Frontal cortex (tissue), 4 donors: ENCODE measurements at places on chromosomes 7 and 10.

DNA sequence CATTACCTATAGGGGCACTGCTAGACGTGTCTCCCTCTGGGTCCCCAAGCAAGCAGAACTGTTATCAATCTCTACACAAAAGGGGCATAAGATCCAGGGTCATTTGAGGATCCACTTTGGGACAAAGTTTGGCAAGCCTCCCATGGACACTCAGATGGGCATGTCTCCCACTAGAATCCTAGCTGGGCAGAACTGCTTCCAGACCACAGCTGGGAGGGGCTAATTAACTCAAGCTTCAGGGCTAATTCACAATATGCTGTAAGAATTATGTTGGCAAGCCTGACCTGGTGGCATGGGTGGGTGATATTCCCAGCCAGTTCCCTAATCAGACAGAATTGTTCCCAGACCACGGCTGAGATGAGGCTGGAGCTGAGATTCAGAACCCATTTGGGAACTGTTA, 738.4 kb upstream of the FZD8 start:
- no peak for DNase-seq

DNA sequence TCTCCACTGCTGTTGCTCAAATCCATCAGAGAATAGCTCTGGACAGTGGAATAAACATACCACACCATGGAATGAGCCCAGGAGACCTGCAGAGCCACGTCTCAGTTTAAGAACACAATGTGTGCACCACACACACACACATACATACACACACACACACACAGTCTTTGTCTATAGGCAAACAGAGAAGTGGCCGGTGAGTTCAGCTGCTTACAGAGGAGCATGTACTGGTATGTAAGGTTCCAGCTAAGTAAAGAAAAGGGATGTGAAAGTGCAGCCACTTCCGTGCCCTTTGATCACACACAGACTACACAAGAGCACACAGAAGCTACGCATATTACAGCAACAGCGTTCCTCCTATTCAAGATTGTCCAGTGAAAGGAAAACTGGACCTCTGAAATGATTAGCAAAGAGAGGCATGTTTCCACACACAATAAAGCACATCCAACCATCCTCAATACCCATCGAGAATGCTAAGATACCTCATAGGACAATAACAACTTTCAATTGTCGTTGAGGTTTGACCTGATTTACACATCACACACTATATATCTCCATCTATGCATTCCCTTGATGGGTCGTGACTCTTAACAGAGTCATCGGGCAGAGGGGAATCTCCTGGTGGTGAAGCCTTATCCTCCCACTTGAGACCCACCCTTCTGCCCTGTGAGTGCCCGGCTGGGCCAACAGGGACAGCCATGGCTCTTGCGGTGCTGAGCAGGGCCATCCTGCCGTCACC, 23.6 kb downstream of the SLC35B4 start:
- no peak for DNase-seq

- DNase-seq = no peak
Observed at GRCh38 chr7:73706126-73707044, 13.1 kb downstream of the STX1A start.

- DNase-seq = no peak
Observed at GRCh38 chr7:153675131-153675530, 377.1 kb upstream of the DPP6 start.

GRCh38 chr7:70790215-70791073, 341.5 kb upstream of the GALNT17 start:
- DNase-seq = no peak

- DNase-seq = no peak
Observed at GRCh38 chr7:139566736-139567646, 43.5 kb downstream of the CLEC2L start.

GRCh38 chr10:122754491-122755235, 55.0 kb upstream of the C10orf120 start:
- DNase-seq = no peak

GRCh38 chr7:43137811-43138210, 25.4 kb downstream of the HECW1 start:
- no peak for DNase-seq

GRCh38 chr7:123096434-123096833, 100.9 kb upstream of the TAS2R16 start:
- DNase-seq = no peak

DNA sequence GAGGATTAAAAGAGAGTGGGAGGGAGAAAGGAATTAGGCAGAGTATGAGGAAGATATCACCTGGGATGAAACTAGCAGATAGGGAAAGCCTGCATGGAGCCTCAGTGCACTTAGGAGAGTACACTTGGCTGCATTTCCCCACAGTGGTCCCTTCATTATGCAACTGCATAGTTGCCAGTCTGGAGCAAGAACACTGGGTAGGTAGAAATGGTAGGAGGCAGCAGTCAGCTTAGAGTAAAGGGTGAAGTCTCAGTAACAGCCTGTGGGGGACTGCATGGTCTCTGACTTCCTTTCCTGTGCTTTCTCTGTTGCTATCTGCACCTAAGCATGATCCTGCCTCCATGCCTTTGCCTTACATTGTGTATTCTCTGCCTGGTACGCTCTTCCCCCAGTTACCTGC, 14.0 kb upstream of the PCGF5 start:
- DNase-seq = no peak

- no peak for DNase-seq
Observed at GRCh38 chr7:142777318-142777717, 6.5 kb downstream of the PRSS2 start.

GRCh38 chr10:29595636-29596225, 39.0 kb downstream of the SVIL start:
- no peak for DNase-seq

DNA sequence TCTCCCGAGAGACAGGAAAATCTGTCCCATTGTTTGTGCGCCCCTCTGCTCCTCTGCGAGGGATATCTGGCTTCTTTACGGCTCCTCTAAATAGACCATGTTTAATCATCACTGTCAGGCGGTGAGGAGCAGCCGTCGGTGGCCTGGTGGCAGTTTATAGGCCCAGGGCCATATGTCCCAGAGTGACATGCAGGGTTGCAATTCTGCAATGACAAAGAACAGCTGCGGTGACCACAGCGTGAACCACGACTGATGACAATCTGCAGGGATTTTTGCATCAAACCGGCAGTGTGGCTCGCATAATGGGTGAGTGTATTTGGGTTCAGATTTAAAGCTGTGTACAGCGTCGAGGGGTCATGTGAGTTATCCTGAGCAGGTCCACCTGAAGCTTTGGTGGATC, 41.5 kb downstream of the GATA3 start:
- no peak for DNase-seq

DNA sequence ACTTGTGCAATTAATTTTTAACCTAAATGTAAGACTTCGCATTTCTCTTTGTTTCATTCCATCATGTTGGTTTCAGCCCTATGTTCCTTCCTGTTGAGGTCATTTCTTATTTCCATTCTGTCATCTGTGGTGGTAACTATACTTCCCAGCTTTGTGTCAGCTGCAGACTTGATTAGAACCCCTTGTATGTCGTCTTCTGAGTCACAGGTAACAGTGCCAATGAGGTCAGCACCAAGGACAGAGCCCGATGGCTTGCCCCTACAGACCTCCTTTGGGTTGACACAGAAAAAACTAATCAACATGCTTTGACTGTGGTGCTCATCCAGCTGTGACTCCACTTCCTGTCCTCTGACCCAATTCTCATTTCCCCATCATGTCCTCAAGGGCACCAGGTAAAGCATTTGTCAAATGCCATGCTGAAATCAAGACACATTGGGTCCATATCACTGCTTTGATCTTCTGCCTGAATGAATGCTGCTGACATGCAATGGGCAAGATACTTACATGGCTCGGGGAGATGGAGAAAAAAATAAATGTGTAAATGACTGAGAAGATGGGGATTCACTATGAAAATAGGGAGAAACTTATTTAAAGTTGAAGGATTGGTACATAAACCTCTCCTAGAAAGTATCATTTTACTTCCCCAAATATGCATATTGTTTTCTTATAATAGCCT, 25.6 kb upstream of the CRTAC1 start:
- no peak for DNase-seq

DNA sequence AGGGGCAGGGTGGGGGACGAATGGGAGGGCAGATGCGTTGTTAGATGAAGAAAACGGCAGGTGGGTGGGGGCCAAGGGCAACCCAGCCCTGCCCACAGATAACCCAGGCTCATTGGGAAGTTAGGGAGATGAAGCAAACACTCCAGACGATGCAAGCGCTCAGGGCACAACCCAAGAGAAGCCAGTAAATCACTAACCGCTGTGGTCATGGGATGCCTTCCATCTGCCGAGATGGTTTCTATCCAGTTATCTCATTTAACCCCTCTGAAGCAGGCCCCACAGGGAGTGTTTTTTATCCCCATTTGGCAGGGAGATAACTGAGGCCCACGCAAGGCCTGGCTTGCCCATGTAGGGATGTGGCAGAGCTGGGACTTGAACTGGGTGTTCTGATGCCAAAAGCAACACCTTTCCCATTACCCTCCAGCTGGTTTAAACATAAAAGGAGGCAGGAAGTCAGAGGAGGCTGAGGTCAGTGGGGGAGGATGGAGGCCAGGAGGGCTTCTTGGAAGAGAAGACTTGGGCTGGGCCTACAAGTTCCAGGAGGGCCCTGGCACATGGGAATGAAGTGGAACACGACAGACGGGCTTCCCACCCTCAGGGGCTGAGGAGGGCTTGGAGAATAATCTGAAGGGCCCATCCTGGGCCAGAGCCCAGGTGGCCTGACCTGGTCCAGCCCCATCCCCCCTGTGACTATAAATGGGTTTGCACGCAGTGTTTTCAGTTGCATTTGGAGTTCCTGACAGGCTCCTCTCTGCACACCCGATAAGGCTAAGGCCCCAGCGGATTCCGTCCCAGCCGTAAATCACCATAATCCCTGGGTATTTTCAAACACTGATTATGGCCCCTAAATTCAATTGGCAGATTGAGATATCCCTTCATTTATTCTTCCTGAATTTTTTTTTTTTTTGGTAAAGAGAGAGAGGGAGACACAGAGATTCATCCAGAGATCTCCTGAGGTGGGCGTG, 80.9 kb downstream of the NEURL1 start:
- no peak for DNase-seq

DNA sequence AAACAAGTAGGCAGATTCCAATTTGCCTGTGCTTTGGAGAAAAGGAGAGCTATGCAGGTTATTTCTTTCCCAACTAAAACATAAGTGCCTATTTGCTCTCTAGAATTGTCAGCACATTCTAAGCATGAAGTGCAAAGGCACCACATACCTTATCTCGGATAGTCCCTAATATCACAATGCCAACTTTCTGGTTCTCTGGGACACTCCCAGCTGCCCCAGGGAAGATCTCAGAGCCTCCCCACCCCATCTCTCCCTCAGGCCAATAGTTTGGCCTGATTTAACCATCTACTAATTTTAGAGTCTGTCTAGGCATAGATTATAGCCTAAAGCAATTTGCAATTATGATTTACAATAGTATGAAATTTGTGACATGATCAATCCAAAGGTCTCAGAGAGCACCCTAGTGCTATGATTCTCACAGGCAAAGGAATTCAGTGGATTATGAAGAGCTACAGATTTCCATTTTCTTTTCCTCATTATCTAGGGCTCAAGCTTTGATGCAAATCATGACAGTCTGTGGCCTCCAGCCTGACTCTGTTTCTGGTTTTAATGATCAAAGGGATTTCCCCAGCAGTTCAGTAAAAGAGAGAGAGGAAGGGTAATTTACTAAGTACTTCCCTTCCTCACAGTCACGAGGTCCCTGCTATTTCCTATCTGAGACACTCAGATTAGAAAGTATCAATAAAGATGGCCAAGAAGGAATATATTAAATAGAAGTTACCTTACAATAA, 29.0 kb upstream of the IL6 start:
- DNase-seq = no peak

- DNase-seq = no peak
Observed at GRCh38 chr10:20990604-20991003, 93.5 kb upstream of the NEBL start.

DNA sequence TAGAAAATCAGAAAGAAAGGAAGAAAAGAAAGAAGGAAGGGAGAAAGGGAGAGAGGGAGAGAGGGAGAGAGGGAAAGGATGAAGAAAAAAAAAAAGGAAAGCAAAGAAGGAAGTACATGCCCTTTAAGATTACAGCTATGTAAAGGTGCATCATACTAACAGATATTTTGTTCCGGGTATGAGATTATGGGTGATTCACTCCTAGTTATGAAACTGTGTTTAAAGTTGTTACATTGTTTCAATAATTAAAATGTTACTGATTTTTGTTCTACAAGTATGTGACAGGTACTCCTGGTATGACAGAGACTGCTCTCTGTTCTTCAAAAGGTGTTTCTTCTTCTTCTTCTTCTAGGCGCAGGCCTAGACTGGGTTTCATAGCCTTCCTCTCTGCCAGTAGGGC, 808.9 kb downstream of the GRID1 start:
- DNase-seq = no peak

DNA sequence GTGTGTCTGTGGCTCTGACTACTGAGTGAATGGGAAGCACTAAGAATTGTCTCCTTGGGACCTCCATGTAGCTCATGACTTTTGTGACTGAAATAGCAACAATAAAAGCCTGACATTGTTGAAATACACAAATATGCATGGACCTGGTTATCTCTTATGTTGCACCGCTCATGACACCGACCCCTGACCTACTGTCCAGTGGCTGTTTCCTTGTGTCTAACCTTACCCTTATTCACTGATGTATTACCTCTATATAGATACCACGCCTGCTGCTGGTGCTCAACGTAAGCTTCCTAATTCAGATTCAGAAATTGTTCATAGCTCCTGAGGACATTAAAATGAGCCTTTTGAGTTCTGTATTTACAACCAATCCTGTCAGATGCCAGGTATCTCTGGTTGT, 243.4 kb upstream of the SEMA3C start:
- no peak for DNase-seq

DNA sequence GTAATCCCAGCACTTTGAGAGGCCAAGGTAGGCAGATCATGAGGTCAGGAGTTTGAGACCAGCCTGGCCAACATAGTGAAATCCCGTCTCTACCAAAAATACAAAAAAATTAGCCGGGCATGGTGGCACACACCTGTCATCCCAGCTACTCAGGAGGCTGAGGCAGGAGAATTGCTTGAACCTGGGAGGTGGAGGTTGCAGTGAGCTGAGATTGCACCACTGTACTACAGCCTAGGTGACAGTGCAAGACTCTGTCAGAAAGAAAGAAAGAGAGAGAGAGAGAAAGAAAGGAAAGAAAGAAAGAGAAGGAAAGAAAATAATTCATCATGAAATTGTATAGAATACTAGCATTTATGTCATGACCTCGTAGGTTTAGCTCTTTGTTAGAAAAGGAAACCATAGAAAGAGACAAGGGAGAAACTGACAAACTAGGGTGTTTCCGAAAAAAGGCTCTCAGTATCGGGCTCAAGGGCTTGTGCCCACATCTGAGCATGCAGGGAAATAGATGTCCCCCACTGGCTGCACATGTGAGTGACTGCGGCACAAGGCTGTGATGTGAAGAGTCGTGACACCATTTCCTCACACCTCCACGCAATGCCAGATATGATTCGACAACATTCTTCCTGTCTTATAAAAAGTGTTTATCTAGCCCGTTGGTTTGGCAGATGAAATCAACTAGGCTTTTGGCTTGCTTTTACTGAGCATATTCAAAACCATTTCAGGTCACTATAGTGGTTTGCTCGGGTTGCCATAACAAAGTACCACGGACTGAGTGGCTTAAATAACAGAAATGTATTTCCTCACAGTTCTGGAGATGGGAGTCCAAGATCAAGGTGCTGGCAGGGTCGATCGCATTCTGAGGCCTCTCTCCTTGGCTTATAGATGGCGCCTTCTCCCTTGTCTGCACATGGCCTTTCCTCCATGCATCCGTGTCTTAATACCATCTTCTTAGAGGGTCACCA, 2.0 kb downstream of the SRGN start:
- no peak for DNase-seq

- no peak for DNase-seq
Observed at GRCh38 chr7:36396150-36396549, 6.5 kb downstream of the ANLN start.
